ENCODE measurements at places on chromosomes 16 and 17.

GRCh38 chr17:1733759-1734158, 8.9 kb upstream of the SERPINF2 start:
- no peak for DNase-seq

- DNase-seq: no peak
Measured at GRCh38 chr17:64067657-64068056, 47.2 kb upstream of the ICAM2 start.

GRCh38 chr17:66354981-66355380, 52.6 kb downstream of the PRKCA start:
- DNase-seq: no peak

- no peak for DNase-seq
Measured at GRCh38 chr17:35447499-35447898, 1.1 kb downstream of the SLFN13 start.

DNA sequence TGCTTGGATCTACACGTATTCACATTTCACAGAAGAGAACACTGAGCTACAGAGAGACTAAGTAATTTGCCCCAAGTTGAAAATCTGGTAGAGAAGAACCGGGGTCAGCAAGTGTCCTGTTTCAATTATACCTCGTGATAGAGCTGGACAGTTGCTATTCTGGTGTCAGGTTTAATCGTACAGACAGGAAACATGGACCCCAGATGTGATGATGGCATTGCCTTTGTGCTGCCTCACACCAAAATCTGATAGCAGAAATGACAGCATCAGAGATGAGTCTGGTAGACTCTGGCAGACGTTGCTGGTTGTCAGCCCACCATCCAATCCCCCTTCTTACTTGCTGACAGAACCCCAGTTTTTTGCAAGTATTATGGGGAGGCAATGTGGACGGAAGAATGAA, 112.1 kb upstream of the FOXF1 start:
- DNase-seq: no peak

GRCh38 chr16:22397931-22398330, 23.5 kb upstream of the CDR2 start:
- DNase-seq: no peak

DNA sequence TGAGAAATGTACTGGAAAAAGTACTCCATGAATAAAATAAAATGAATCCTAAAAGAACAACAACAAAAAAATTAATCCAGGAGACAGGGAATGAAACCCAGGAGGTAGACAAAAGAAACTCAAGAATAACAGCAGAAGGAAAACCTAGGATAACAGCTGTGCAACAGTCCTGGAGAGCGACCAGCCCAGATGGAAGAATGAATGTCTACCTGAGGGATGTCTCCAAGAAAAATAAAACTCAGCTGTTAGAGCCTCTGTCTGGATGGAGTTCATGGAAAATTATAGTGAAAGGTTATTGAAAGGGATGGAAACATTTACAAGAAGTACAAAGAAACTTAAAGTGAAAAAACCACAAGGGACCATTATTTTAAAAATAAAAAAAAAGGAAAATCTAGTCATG, 135.8 kb upstream of the CA10 start:
- no peak for DNase-seq

DNA sequence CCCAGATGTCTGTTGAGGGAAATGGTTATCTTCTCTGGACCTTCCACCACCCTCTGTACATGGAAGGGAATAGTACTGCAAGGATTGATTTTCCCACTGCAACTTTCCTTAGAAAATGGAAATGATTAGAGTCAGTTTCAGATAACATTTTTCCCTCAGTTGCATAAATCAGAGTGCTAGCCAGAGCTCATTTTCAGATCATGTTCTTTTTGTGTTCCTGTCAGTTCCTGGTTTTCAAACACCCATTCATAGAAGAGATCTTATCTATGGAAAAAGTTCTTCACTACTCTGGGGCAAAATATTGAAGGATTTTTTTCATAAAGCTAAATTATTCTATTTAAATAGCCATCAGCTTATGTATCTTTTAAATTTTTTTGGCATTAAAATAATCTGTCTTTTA, 11.7 kb upstream of the COX10 start:
- no peak for DNase-seq

DNA sequence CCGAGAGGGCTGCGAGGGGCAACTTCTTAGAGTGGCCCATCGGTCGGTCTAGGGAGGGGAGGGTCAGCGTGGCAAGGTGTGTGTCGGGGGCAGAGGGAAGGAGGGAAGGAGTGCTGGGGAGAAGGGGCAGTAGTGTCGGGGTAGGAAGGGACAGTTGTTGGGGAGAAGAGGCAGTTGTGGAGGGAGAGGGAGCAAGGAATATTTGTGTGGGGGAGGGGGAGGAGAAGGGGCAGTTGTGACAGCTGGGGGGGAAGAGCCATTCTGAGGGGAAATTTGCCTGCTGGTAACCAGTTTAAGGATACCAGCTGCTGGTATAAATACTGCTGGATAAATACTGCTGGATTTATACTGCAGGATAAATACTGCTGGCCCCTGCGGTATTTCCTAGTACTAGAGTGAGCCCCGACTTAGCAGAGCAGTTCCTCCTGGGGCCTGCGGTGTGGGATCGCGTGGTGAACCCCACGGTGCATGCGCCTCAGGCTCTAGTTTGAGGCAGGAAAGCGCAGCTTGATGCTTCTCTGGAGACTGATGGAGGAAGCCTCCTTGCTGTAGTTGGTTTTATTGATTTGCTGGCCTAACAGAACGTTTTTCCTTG, 309 bp downstream of the DNAH2 start:
- no peak for DNase-seq

DNA sequence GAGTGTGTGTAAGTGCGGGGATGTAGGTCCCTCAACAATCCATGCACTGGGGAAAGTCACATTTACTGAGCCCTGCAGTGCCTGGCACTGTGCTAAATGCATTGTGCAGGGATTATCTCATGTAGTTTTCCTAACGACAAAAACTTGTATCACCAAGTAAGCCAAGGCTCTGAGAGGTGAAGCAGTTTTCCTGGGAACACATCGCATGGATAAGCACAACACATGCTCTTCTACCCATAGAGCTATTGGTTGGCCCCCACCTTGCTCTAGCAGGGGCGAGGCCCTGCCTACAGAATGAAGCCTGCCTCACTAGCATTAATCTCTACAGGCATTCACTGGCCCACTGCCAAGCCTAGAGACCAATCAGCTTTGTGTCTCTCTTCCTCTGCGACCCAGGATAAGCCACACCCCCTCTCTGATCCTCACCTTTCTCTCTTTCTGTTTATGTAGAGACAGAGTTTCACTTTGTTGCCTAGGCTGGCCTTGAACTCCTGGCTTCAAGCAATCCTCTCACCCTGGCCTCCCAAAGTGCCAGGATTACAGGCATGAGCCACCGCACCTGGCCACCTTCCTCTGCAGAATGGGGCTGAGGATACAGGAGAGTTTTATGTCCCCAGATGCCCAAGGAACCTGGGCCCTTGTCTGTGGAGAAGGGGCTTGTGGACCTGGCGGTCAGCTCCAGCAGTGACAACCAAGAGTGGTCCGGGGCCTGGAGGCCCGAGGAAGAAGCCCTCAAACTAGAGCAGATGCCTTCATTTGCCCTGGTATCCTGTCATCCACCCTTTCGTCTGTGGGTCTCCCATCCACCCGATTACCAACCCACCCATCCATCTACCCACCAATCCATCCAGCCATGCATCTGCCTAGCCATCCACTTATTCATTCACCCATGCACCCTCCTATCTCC, 12.8 kb downstream of the CDH16 start:
- DNase-seq: peak; percentile 82

GRCh38 chr16:84751241-84751640, 51.4 kb downstream of the USP10 start:
- DNase-seq: no peak

DNA sequence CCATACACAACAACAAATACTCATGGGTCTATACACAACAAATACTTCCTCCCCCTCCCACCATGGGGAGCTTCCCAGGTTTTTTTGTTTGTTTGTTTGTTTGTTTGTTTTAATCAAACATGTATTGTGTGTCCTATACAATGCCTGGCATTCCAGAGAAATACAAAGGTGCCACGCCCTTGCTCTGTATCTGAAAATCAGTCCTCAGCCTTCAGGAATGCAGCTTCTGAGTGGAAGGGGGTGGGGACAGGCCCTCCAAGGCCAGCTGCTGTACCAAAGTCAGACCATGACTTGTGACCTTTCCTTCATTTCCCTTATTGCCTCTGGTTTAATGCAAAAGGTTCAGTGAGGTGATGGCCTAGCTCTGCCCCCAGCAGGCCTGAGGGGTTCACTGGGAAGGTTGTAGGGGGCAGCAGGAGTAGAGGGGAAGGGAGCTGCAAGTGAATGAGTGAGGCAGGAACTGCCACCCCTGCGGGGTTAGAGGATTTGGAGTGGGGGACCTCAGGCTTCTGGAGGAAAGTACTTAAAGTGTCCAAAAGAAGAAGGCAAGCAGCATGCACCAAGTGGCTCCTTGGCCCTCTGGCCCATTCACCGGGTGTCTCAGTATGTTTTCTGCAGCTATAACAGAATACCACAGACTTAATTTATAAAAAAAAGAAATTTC, 105.2 kb downstream of the CLEC16A start:
- DNase-seq: peak; percentile 53

GRCh38 chr17:81804559-81805399, 829 bp downstream of the GCGR start:
- no peak for DNase-seq

GRCh38 chr17:82170412-82170961, 42.2 kb downstream of the CCDC57 start:
- no peak for DNase-seq

DNA sequence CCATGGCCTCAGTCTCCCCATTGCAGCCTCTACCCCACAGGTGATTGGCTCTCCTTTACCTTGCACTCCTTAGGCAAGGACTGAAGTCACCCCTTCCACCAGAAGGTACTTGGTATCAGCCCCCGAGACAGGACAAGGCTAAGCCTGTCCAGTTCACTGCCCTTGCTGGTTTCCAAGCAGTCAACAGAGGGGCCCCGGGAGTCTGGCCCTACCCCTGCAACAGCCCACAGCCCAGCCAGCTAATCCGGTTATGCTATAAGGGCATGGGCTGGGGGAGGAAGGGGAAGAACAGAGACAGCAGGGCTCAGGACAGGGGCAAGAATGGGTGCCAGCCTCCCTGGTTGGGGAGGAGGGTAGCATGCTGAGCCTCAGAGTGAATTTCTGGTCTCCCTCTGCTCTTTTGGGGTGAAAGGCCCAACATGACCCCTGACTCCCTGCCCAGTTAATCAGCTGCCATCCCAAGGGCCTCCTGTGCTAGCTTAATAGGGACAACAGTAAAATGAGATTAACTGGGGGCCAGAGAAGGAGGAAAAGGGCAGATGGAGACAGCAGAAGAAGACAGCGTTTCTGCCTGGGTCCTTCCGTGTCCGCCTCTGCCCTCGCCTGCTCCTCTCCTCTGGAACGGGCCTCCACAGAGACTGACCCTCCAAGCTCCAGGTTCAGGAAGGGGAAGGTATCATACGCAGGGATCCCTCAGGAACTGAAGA, 10.7 kb downstream of the DLG4 start:
- DNase-seq: no peak

DNA sequence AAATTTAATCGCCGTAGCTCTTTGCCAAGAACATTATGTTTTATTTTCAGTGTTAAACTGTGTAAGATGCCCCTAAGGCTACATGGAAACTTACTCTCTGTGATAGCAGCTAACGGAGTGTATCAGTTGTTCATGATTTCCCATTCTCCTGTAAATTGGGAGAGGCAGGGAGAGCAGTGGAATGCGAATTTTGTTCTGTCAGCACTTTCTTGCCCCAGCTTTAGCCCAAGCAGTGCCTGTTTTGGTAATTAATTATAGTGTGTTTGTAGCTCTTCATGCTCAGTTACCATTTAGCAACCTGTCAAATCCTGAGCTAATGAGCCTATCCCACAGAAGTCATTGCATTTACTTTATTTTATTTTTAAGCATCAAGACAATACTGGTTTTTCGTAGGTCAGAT, 475.1 kb upstream of the RBFOX1 start:
- no peak for DNase-seq

DNA sequence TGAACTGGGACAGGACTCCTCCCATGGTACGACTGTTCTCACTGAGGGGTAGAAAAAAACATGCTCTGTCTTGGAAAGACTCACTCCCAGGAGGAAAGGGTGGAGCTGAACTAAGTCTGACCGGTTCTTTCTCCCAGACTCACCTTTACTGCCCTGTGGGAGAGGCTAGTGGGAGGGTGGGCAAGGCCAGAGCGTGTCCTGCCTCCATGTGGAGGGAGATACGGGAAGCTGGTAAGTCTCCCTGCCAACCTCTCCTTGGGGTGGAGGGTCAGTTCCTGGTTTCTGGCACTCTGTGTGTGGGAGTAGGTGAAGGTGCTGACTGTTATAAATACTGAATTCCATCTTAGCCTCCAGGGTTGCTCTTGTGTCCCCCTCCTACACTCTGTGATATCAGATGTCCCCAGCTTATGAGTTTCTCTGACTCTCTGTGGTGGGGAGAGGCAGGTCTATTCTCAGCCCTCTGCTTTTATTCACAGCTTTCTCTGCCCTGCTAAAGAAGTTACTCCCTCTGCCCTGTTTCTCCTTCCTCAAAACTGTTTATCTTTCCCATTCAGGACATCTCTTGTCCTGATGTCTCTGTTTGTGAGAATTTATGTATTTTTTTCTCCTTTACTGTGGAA, 26.9 kb upstream of the FAM20A start:
- peak; percentile 37 for DNase-seq

DNA sequence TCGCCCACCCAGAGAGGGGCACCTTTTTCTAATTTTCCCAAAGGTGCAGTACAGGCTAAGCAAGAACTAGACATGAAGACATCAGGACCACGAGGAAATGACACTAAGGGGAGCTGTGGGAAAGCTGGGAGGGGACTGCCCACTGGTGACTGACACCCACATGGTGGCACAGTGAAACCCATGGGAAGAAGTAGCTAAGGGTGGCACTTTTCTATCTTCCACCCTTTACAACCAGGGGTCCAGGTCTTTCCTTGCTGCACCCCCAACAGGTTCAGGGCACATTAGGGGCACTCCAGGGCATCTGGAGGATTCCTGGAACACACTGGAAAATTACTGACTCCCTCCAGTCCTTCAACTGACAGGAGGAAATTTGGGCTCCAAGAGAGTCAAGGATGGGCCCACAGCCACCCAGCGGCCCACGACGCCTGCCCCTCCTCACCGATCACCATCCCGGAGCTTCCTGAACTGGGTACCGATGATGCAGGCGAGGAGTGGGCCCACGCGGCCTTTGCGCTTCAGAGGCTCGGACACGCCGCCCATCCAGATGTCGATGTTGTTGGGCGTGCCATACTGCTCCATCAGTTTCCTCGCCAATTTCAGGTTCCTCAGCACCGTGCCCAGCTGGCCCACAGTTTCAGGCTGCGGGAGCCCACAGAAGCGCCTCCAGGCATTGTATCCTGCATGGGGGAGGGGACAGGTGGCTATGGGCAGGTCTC, 9.4 kb downstream of the MPO start:
- DNase-seq: no peak

DNA sequence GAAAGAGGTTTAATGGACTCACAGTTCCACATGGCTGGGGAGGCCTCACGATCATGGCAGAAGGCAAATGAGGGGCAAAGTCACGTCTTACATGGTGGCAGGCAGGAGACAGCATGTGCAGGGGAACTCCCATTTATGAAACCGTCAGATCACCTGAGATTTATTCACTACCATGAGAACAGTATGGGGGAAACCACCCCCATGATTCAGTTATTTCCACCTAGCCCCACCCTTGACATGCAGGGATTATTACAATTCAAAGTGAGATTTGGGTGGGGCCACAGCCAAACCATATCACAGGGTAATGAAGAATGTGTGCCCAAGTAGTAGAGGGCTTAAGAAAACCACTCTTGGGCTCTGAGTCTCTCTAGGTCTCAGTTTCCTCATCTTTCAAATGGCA, 85.1 kb downstream of the PRKCB start:
- DNase-seq: no peak
